Fibroblast of skin of left biceps (primary cell): ENCODE measurements at places on chromosomes 2 and 18.

DNA sequence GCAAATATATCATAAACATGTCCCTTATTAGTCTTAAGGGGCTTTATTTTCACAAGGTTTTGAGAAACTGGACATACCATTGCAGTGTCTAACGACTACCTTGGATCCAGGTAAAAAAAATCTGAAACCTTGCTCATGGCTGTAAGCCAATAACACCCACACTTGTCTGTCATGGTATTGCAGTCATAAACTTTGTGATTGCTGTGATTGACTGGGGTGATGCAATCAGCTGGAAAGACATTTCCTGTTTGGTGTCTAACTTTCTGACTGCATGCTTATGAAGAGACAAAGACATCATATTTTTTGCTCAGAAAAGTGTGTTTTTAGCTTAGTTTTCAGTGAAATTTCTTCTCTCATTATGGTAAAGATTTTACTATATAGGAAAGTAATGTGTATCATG lies 635.0 kb downstream of the TSN start:
- DNase-seq, result no peak

DNA sequence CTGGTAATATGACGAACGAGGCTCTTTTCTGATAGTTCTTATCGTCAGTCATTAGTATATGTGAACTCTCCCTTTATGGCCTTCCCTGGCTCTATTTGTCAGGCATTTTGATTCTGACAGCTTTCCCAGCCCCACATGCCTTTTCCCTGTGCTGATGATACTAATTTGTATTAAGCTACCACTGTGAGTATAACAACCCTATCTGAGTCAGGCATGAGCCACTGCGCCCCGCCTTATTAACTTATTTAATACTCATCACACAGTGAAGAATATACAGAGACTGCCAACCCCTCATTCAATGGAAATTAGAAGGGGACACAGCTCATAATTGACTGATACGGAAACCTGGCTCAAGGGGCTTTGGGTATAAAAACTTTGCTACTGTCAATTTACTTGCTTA lies 140.0 kb downstream of the NETO1 start:
- DNase-seq, result no peak

GRCh38 chr2:3349211-3349693 lies 28.4 kb downstream of the EIPR1 start:
- DNase-seq, result no peak

DNA sequence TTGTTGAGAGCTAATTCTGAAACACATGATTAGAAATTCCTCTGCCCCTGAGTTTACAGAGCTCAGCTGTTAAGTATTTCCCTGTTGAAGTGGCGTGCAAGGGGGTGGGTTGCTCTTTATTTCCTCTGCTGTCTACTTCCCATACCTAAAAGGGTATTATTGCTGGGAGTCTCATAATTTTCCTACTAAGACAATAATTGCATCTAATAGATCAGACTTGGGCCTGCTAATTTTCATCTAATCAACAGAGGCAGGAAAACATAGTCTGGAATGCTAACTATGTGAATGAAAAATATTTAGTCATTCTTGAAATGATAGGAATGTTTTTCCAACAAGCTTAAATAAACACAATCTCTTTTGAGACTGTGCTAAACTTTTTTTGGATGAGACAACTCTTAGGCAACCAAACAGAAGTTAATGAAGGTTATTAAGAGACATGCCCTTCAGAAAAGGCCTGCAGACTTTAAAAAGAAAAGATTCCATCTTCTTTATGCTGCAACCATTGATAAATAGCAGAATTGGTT lies 111.4 kb downstream of the FEZ2 start:
- DNase-seq, result peak; percentile 74

DNA sequence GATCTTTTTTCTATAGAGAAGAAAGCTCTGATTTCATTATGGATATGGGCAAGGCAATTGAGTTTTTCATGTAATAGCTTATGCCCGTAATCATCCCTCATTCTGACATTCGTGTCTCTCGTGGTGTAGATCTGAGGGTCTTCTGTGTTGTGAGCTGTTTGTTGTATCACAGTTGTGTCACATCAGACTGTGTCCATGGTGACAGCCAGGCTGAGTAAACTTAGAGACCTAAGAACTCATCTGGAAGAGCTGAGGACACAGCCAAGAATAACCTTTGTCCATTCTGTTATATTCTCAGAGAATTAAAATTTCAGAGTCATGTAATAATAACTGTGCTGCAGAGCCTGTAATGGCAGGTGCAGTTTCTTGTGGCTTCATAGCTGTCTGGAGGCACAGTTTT lies 116.5 kb downstream of the ATP9B start:
- no peak for DNase-seq

GRCh38 chr18:7657937-7658336 lies 90.8 kb downstream of the PTPRM start:
- no peak for DNase-seq

GRCh38 chr2:71831193-71831577 lies 316.5 kb downstream of the CYP26B1 start:
- DNase-seq, result peak; percentile 69

DNA sequence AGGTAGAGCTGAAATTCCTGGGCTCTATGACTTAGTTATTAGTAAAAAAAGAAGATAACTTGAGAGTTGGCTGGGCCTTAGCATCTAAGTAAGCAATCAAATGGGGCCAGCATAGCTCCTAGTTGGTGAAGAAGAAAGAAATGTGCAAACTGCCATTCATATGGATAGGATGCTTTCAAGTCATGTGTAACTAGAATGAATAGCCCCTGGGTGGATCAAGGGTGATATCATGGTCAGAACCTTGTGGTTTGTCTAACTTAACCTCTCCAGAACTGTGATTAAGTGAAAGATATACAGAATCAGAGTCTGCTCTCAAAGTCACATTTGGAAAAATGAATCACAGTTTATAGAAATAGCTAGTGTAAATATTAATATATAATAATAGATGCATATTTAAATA lies 198.7 kb upstream of the DTNA start:
- DNase-seq, result no peak

GRCh38 chr2:58976375-58977071 lies 735.4 kb upstream of the FANCL start:
- no peak for DNase-seq
